CD4-positive, alpha-beta T cell treated with Interleukin-6 for 4 hours (primary cell): ENCODE measurements at places on chromosomes 3 and 15.

- no peak for DNase-seq
These were observed 247.0 kb downstream of the STXBP5L start for GRCh38 chr3:121155028-121155427.

GRCh38 chr3:19749448-19750017 lies 184.5 kb downstream of the EFHB start:
- no peak for DNase-seq

- no peak for DNase-seq
These were observed 70.8 kb upstream of the MBNL1 start for GRCh38 chr3:152197937-152198336.

- peak; percentile 2 for DNase-seq
These were observed 31.5 kb upstream of the RPS17 start for GRCh38 chr15:82571722-82572222.

DNA sequence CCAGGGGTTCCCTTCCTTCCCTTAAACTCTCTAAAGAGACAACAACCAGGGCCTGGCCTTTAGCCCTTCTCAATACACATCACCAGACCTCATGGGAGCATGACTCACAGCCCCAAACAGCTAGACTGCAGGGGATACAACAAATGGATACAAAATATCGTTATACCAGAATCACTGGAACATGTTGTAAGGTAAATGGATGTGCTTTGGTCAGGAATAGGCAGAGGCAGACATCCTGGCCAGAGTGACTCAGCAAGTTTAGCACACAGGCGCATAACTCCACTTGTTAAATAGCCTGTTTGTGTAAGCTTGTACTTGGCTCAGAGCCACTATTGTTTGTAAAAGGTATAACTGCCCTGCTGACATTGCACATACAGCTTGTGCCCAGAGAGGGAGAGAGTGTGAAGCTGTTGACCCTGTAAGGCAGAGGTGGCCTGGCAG lies 18.3 kb downstream of the TMED3 start:
- DNase-seq: no peak

DNA sequence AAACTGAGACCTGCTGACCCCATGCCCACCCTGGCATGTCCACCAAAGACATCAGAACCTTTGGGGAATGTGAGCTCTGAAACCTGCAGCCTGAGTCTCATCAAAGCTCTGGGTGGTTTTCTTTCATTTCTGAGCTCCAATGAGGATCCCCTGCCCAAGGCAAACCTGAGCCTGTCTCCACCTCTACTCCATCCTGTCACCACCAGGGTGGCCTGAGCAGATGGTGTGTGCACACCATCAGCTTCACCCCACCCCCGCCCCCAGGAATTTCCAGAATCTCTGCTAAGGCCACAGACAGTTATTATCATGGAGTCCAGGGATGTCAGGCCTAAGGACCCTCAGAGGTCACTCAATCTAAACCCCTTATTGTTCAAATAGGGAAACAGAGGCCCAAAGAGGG lies 1.3 kb downstream of the XIRP1 start:
- no peak for DNase-seq

DNA sequence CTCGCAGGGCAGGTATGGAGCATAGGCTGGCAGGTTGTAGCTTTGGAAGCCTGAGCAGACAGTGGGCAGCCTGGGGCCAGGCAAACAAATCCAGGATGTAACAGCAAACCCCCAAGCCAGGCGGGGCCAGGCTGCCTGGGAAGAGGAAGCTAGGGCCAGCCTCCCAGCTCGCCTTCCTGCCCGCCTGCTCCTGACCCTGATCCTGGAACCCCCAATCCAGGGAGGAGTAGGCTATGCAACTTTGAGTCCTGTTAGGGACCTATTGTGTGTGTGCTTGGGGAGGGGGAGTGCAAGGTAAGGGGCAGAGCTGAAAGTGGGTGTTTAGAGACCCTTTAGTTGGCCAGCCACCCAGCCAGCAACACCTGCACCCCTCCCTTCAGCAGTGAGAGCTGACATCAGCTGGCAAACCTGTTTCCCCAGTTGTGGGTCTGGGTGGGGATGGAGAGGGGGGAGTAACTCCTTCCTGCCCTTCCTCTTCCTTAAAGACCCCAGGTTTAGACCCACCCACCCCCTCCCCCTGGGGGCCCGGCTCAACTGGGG lies 2.5 kb downstream of the NBEAL2 start:
- DNase-seq: no peak

DNA sequence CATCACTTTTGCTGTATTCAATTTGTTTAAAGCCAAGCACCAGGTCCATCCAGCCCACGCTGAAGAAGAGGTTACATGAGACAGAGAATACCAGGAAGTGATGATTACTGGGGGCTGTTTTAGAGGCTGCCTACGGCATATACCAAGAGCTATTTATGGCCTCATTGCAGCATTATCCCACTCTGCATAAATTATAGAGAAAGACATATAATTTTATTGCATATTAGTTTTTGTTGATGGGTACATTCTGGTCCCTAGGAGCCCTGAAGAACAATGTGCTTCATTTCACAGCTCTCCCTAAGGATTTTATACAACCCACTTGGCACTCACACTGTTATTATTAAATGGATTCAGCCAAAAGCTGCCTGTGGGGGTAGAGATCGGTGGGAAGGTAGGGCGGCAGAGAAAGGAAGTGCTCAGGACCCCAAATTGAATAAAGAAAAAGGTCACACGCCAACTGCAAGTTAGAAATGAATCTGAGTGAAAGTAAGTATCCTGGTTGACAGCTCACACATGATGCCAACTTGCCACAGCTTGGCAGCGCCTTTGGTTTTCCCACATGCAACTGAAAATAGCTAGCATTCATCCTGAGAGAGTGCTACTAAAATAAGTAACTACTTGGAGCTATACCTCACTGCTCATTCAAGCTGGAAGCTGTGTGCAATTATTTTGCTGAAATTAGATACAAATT lies 73.7 kb downstream of the CCNL1 start:
- DNase-seq: no peak

DNA sequence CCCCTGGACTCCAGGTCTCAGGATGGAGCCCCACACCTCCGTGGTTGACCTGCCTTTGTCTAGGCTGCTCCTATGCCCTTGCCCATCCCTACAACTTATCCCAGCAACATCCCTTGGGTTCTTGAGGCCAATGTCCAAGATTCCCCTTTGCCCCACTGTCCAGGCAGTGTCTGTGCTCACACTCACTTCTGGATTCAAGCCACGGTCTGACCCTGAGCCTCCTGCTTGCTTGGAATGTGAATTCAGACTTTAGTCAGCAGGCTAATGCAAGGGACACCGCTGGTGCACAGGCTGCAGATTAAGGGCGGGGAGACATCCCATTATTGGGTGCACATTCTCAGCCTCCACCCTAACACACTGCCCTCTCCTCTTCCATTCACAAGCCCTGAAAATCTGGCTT lies 154.1 kb downstream of the WNT5A start:
- DNase-seq: no peak

- DNase-seq: no peak
These were observed 49.0 kb upstream of the CCDC80 start for GRCh38 chr3:112689989-112690388.

DNA sequence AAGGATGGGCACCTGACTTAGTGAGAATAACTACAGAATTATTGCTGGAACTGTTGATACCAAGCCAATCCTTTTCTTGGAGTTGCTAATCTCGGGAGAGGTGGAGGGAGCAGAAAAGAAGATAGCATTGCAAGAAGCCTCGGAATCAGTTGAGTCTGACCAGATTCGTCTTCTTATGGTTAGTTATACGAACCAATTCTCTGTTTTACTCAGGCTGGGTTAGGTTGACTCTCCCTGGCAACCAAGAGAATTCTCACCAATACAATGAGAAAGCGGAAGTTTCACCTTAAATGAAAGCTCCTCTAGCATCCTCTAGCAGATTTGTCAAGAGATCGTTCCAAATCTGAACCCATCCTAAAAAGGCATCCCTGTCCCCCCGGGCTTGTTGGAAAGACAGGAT lies 43.5 kb upstream of the UBE2E1 start:
- no peak for DNase-seq

DNA sequence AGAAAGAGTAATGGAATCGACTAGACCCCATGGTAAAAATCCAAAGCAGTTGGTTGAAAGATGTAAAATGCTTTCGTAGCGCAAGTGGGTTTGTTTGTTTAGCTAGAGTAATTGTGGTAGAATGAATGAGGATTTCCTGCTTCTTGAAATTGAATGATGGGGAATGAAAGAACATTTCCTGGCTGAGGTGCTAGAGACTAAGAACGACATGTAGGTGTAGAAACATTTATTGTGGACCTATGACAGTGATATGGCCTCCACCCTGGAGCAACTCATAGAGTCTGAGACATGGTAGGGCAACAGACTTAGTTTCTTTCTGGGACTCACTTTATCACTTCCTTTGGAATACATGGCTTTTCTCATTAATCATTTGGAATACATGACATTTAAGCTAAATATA lies 467.6 kb upstream of the CFAP20DC start:
- no peak for DNase-seq

DNA sequence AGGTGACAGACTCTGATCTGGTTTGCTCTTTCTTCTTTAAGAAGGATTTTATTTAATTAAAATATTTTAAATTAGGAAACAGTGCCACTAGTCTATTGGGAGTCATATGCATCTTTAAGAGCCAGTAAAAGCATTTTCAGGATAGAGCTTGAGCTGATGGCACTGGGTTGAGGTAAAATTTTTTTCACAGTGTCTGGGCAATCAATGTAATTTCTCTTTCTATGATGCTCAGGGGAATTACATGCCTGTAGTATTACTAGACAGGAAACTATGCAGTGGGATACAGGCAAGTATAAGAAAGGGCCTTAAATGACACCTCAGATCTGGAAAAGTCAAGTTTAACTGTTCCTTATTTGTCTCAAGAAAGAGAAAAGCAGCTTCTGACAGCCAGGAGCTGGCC lies 76.4 kb downstream of the GAP43 start:
- DNase-seq: no peak

DNA sequence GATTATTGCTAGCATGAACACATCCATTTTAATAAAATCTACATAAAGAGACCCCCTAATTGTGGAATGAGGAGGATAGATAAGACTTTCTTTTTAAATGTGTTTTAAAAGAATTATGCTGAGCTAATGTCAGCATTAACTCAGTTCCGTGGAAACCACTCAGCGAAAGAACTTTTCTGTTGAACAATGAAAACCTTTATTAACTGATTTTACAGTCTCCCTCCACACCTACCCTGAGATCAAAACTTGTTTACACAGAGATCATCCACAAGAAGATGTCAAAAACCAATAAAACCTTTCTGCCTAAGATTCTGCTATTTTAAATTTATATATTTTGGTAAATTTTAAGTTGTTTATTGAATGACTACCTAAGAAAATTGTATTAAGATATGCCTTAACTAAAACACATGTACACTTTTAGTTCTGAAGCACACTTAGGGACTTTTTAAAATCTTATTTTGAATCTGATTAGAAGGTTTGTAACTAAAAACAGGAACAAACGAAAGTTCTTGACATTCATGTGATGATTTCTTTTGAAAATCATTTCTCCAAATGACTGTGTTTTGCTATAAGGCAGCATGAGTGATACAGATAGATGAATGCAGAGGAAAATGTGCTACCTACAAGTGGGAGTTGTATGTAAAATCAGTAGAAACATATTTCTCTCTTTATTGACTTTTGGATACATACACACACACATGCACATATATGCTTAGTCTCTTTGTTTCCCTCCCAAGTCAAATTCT lies 369.0 kb downstream of the UNC13C start:
- DNase-seq: no peak

GRCh38 chr3:141243271-141243707 lies 11.7 kb downstream of the PXYLP1 start:
- DNase-seq: peak; percentile 86

DNA sequence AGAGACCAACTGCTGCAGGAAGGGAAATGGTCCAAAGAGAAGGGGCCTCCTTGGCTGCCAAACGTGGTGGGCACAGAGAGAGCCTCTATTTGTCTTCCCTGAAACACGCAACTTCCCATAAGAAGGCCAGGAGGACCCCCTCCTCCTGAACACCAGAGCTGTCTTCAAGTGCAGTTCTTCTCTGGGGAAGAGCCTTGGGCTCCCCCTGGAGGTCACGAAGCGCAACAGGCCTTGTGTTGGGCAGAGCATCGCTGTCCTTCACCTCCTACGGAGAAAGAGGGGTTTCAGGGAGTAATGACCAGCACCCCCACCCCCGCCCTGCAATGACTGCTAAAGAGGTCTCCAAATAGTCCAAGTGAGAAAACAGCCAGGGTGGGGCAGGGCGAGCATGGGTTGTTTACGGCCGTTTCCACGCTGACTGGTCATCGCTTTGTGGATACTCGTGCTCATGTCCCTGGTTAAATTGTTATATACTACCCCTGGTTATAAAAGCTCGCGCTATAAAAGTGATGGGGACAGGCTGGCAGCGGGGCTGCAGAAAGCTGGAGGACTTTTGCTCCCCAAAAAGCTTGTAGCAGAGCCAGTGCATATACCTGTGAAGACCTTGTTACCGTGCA lies 397.5 kb upstream of the ATP10A start:
- peak; percentile 23 for DNase-seq

- DNase-seq: no peak
These were observed 156.8 kb downstream of the ALCAM start for GRCh38 chr3:105523501-105523900.

- DNase-seq: no peak
These were observed 868.6 kb downstream of the TBL1XR1 start for GRCh38 chr3:176328666-176329065.

- DNase-seq: peak; percentile 60
These were observed 30.2 kb upstream of the ZNF609 start for GRCh38 chr15:64430000-64430735.

- no peak for DNase-seq
These were observed 38.2 kb upstream of the ACP3 start for GRCh38 chr3:132279030-132279429.
